ENCODE measurements at places on chromosomes 6 and 20.

GRCh38 chr6:49772285-49772684, 14.8 kb downstream of the PGK2 start:
- DNase-seq: peak; percentile 92

- DNase-seq: no peak
Measured at GRCh38 chr6:53070806-53071205, 5.6 kb downstream of the FBXO9 start.

DNA sequence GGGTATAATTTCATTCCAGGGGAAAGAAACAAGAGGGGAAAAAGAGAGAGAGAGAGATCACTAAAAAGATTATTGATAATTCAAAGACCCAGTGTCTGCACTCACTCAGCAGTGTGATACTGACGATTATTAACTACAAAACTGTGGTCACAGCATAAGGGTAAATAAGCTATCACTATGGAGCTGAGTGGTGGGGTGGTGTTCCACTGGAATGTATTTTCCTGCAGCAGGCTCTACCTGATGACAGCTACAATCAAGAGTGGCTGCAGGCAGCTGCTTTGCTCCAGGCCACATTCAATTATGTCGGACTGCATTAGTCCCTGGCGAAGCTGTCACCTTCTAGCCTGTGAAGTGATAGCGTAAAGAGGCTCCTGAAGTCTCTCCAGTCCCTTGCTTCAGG, 122.2 kb upstream of the TFAP2D start:
- DNase-seq: peak; percentile 90

DNA sequence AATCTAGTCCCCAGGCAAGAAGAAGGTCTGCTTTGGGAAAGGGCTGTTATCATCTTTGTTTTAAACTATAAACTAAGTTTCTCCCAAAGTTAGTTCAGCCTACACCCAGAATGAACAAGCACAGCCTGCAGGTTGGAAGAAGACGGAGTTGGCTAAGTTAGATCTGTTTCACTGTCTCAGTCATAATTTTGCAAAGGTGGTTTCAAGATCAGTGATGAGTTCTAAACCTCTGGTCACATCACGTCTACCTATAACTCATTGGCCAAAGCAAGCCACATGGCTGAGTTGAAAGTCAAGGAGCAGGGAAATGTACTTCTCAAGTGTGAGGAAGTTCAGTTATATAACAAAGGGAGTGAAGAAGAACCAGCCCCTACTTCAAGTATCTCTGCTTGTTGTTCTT, 50.5 kb upstream of the ECI2 start:
- no peak for DNase-seq

GRCh38 chr20:44218446-44218845, 7.9 kb upstream of the OSER1 start:
- DNase-seq: no peak

GRCh38 chr6:142008016-142008735, 124.5 kb upstream of the GJE1 start:
- no peak for DNase-seq

DNA sequence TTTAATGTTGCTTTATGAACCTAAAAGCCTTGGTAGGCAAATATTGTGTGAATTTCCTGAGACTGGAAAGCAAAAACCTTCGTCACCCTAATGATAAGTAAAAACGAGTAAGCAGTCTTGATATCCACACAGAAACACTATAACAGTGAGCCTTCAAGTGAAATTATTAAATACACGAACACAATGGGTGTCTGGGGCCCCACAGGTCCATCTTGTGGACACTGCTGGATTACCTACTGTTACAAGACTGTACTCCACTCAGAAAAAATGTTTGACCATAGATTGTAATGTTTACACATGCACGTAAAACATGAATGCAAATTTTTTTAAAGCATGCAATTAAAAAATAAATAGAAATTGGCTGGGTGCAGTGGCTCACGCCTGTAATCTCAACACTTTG, 466.9 kb downstream of the CD83 start:
- no peak for DNase-seq

DNA sequence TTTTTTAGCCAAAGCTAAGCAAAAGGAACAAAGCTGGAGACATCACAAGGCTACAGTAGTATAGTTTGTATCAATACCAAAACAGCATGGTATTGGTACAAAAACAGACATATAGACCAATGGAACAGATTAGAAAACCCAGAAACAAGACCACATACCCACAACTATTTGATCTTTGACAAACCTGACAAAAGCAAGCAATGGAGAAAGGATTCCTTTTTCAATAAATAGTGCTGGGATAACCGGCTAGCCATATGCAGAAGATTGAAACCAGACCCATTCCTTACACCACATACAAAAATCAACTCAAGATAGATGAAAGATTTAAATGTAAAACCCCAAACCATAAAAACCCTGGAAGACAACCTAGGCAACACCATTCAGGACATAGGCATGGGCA, 5.0 kb downstream of the RFPL4B start:
- DNase-seq: no peak

- peak; percentile 87 for DNase-seq
Measured at GRCh38 chr6:44221291-44221960, 2.0 kb upstream of the SLC29A1 start.

GRCh38 chr6:33383427-33384185, 8.0 kb upstream of the KIFC1 start:
- no peak for DNase-seq

- DNase-seq: no peak
Measured at GRCh38 chr6:101722991-101723579, 329.6 kb downstream of the GRIK2 start.

- DNase-seq: no peak
Measured at GRCh38 chr6:158480989-158481388, 78.9 kb upstream of the TMEM181 start.

- DNase-seq: no peak
Measured at GRCh38 chr6:43265564-43265963, 22.3 kb downstream of the TTBK1 start.

DNA sequence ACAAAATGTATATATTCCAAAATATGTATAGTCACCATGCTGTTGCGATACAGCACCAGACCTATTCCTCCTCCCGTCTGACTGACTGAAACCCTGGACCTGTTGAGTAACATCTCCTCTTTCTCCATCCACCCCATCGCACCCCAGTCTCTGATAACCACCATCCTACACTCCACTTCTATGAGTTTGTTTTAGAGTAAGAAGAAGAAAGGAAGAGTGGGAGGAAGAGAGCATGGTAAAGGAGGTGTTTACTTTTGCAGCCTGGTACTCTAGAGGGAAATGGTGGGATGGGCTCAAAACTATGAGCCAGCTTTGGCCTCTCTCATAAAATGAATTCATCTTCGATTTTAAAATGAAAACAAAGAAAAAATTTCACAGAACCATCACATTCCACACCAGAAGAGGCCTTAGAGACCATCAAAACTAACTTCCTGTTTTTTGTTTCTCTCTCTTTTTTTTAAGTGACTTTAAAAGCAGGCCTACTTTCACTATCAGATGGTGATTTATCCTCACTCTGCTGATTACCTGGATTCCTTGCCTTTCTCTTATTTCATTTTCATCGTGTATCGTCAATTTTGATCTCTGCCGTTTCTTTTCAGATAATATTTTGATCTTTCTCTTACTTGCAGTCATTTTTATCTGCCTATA, 16.8 kb upstream of the FUCA2 start:
- DNase-seq: no peak

DNA sequence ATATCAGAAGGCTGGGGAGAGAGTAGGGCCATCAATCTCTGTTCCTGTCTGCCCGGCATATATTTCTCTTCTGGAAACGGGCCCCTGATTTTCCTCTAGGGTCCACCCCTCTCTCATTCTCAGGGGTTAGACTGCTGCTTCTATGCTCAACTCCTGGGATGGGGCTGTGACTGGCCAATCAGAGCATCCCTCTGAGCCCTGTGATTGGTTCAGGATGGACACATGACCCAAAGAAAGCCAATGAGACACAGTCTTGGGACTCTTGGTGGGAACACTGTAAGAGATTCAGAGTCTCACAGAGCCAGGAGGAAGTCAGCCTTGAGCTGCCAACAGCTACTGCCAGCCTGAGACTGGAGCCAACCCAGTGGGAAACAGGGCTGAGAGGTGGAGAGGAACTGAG, 31.0 kb upstream of the KCNB1 start:
- DNase-seq: no peak

DNA sequence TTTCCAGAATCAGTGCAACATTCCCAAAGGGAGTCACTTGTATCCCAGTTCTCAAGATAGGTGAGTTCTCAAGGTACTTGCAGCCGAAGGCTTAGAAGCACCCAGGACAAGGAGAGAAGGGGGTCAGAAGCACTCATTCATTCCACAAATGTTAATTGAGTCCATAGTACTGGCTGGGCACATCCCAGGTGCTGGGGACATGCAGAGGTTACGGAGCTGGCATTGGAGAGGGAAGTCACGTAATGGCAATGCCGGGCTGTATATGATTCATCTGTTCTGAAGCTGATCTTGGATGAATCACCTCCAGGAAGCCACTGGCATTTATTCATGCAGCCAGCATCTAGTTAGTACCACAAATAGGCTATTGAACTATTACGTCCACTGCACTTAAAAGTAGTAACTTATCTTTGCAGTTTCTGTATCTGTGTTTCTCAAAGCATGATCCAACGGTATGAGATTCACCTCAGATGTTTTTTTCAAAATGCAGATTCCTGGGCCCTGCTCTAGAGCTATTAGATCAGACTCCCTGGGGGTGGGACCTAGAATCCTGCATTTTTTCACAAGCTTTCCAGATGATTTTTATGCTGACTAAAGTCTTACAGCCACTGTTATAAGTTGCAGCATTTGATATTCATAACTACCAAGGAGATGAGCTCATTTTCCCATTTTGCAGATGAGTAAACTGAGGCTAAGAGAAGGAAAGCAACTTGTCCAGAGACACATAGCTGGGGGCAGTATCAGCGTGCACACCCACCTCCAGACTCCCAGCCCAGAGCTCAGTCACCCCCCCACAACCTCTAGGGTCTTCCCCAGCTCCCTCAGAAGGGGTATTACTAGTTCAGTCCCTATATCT, 44.1 kb upstream of the ID1 start:
- DNase-seq: peak; percentile 62

DNA sequence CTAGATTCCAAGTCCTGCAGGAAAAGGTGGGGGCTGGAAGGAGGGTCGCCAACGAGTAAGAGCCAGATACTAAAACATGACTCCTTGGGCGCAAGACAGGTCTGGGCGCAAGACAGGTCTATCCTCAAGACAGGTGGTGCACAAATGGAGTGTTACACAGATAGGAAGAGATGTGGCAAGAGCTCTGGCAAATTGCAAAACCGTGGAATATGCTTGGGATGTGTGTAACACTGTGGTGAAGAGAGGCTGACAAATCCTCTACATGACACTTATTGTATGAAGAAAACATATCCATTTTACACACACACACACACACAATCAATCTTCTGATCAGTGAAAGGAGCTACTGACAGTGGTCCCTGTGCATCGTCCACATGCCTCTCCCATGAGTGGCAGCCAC, 77.6 kb downstream of the TBC1D7 start:
- DNase-seq: no peak

DNA sequence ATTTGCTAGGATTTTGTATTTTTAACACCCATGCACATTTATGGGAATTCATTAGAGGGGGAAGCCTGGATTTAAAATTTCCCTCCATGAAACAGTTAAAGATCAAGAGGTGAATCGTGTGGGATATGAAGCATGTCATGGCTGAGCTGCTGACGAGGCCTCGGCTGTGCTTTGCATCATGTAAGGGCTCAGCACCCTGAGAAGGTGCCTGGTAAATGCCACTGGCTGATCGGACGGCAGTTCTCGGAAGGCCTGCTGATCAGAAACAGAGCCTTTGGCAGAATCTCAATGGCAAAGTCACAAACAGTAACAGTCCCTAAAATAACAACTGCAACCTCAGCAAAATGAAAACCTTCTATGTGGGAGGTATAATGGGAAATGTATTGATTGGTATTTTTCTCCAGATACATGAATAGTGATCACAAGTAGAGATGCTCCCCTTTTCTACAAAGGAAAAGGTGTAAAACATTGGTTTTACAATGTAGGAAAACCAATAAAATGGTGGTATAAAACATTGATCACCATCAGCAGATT, 53.0 kb upstream of the FUCA2 start:
- DNase-seq: no peak

- peak; percentile 73 for DNase-seq
Measured at GRCh38 chr20:41654884-41655283, 36.7 kb upstream of the CHD6 start.

GRCh38 chr6:24882835-24883555, 52.8 kb downstream of the RIPOR2 start:
- DNase-seq: no peak

DNA sequence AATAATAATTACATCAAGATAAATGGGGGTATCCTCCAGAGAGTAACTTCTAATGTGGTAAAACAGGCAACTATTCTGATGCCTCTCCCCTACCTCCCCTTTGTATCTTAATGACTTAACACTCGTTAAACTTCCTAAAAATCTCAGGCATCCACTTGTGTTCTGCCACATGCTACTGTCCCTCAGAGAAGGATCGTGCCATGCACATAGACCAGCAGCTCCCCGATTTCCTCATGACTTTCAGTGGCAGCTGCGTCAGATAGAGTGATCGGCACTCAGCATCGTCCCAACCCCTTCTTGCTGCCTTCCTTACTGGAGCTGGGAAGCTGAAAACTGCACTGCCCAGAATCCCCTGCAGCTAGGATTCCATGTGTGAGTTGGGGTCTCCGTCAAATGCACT, 32.1 kb downstream of the RIPOR2 start:
- no peak for DNase-seq

GRCh38 chr6:39327507-39327906, 5.0 kb upstream of the KCNK16 start:
- no peak for DNase-seq

DNA sequence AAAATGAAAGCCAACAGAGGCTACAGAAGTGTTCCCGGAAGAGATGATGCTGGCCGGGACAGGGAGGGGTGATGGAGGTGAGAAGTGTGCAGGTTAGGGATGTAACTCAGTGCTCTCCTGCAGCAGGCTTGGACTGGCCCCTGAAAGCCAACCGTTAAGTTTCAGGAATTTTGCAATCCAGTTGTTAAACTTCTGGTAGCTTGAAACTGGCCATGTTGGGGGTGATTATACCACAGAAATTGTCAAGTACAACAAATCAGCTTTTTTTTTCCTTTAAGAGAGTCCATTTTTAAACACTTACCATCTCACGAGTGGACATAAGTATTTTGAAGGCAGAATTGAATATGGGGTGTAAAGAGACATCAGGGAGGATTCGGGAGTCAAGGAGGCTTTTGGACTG, 8.8 kb upstream of the SIRPB1 start:
- DNase-seq: no peak

DNA sequence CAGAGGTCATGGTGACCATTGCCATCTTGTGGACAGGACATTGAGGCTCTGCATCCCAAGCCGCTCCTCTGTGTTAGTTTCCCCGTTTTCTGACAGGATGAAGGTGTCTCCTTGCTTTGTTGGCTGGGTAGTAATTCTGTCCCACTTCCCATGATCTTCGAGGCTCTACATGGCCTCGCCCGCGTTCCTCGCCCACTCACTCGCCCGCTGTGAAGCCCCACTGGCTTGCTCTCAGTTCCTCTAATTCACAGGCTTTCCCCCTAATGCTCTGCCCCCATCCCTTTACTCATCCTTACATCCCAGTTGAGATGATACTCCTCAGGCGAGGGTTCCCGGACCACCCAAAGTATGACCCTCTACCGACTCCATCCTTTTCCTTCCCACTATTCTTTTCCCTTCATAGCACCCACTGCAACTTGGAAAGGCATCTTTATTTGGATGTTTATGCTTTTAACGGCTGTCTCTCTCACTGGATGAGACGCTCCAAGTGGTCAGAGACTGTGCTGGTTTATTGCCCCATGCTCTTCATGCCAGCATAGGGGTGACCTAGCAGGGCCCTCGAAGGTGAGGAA, 511 bp upstream of the SLC35B2 start:
- no peak for DNase-seq

All from islet precursor cell (in vitro differentiated cells).